KG1 (cell line): ENCODE measurements at places on chromosomes 1 and 21.

DNA sequence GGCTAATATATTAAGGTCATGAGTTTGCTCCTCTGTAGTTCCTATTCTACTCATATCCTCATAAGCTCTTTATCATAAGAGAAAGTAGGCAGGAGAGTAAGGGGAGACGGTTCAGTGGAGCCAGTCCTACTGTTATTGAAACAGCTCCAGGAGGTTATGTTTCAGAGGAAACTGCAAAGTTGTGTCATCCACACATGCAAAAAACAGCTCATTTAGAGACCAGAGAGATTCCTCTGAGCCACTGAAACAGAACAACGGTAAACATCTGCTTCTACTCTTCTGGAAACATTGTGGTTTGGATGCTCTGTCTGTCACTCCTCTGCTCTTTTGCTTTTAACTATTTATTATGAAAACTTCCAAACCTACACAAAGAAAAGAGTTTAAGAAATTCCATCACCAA, 66.3 kb upstream of the PPP2R5A start:
- no peak for DNase-seq

- DNase-seq = no peak
These were observed 141.8 kb downstream of the HIVEP3 start for GRCh38 chr1:41776891-41777441.

DNA sequence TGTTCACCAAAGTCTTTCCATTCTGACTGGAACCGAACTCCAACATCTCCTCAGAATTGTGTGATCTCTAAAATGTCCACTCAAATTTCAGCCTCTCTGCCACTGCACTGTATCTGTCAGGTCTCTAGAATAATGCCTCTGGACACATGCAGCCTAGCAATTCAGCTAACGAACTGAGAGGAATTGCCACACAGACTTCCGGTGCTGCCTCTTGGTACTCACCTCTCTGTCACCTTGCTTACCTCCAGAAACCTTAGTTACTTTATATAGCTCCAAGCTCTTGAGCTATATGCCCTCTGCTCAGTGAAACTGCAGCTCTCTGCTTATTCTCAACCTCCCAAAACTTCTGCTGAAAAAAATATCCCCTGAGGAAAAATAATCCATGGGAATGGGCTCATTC, 2.7 kb upstream of the CHRM3 start:
- no peak for DNase-seq

DNA sequence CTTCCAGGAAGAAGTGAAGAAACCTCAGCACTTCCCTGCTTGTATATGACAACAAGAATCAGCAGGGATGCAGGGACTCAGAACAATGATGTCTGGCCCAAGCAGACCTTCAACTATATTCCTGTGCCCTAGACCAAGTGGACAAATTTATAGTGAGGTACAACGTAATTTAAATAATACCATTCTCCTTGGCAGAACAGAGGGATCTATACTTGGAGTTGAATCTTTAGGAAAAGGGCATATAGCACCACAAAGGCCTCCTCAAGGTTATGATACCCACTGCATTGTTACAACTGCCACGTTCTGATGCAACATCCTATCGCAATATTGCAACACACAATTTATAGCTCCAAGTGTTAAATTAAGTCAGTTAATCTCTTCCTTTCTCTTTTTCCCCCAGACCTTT, 29.1 kb upstream of the GFI1 start:
- no peak for DNase-seq

DNA sequence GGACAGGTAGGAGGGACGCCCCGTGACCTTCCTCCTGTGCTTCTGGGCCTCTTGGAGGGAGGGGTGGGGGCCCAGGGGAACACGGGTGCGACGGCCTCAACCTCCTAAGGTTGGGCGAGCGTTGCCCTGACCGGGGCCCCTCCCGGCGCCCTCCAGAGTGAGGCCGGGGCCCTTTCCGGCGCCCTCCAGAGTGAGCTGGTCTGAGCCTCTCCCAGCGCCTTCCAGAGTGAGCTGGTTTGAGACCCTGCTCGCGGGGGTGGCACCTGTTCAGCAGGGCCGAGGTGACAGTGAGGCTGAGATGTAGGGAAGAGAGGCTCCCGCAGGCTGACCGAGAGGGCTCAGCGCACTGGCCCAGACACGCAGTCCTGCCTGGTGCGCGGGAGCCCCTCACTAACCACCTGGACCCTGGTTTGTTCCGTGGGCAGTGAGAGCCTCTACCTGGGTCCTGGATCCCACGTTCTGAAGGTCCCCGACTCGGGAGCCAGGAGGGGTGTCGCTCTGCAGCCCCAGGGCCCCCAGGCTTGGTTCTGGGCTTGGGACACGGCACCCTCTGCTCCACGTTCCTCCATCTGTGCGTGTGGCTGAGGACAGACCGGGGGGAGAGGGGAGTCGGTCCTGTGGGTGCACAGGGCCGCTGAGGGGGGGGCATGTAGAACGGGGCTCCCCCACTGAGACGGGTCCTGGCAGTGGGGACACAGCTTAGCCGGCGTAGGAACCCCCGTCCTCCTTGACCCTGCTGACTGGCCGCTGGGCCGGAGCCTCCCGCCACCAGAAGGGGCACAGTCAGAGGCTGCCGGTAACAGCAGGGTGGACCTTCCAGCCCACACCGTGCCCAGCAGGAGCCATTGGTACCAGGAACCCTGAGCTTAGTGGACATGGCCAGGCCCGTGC, 1.4 kb downstream of the COL6A1 start:
- DNase-seq = no peak

DNA sequence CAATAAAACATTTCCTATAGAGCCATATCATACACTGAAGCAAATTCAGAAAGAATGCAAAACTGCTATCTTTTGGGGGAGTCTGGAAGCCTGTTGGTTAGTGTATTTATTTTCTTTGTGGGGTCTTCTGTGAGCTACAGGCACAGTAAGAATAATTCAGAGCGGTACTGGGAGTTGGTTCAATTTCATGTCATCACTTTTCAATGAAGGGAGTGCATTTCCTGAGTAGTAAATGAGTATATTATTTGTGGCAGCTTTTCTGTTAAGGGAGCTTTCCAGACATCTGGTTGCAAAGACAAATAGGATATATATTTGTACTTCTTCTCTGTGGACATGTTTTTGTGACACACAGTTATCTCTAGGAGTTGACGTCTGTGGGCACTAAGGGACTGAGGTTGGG, 130.6 kb downstream of the HUNK start:
- DNase-seq = no peak

- DNase-seq = no peak
These were observed 69.1 kb upstream of the STUM start for GRCh38 chr1:226479474-226479873.

GRCh38 chr1:102872097-102872496, 236.2 kb downstream of the COL11A1 start:
- no peak for DNase-seq

GRCh38 chr1:59707178-59707791, 107.5 kb upstream of the HOOK1 start:
- no peak for DNase-seq
